ENCODE measurements at places on chromosomes 12 and 14.

- DNase-seq: no peak
Observed at GRCh38 chr14:29518335-29518734, 409.3 kb downstream of the PRKD1 start.

- no peak for DNase-seq
Observed at GRCh38 chr14:20799456-20799891, 3.2 kb downstream of the RNASE1 start.

- no peak for DNase-seq
Observed at GRCh38 chr14:103840014-103840413, 7.4 kb downstream of the PPP1R13B start.

DNA sequence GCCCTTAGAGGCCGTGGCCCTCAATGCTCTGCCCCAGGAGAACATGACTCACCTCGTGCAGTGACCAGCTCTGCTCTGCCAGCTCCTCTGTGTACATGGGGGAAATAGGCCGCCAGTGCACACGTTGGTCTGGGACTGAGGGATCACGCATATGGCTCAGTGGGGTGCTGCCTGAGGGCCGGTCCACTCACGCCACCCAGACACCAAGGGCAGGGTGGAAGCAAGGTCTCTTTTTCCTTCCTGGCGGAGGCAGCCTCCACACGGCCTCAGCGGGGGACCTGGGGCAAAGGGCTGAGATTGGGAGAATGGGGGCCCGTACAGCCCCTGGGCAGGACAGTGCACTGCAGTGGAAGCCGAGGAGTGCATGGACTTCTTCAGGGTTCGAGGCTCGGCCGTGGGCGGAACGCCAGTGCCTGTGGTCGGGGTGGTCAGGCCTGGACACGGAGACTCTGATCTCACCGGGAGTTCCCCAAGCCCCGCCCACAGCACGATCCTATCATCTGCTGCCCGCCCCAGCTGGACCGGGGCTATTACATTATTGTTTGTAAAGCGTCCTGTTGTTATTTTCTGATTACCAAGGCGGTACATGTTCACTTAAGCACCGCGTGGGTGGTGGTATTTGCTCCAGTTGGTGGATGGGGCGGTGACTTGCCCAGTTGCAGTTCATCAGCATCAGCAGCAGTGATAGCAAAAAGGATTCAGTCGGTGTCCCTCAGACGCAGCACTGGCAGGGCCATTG is 38.8 kb upstream of the TDRD9 start:
- DNase-seq: no peak

GRCh38 chr14:102909462-102909861 is 13.0 kb upstream of the AMN start:
- no peak for DNase-seq

DNA sequence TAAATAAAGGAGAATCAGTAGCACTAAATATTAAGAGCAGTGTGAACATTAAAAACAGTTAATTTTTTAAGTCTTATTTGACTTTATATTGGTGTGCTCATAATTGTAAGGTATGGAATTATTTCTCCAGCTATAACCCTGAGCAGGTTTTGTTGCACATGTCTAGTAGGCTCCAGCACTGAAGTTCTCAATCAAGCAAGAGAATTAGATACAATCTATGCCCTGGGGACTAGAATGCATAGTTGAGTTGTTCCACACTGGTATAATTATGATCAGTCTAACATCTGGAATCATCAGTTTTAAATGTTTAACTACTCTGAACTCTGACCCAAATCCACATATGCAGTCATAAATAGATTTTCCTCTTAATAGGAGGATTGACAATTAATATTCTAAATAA is 257.8 kb upstream of the ARHGAP5 start:
- no peak for DNase-seq

- DNase-seq: no peak
Observed at GRCh38 chr14:56855891-56856461, 45.7 kb upstream of the OTX2 start.

GRCh38 chr12:6607751-6608591 is 792 bp upstream of the CHD4 start:
- DNase-seq: no peak

DNA sequence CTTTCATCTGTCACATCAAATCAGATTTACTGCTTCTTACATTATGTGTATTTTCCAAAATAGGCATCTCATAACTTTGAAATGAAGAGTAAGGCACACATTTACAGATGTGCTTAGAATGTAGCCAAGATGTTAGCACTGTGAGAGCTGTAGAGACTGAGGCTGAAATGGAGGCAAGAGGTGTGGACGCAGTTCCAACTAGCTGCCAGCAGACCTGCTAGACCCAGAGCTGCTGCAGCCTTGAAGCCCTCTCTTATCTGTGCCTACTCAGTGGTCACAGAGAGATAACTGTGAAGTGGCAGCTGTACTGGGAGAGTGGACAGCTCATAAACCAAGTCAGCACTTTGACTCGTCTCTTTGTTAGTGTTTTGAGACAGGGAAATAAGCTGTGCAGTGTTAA is 470.9 kb downstream of the CCER1 start:
- no peak for DNase-seq

DNA sequence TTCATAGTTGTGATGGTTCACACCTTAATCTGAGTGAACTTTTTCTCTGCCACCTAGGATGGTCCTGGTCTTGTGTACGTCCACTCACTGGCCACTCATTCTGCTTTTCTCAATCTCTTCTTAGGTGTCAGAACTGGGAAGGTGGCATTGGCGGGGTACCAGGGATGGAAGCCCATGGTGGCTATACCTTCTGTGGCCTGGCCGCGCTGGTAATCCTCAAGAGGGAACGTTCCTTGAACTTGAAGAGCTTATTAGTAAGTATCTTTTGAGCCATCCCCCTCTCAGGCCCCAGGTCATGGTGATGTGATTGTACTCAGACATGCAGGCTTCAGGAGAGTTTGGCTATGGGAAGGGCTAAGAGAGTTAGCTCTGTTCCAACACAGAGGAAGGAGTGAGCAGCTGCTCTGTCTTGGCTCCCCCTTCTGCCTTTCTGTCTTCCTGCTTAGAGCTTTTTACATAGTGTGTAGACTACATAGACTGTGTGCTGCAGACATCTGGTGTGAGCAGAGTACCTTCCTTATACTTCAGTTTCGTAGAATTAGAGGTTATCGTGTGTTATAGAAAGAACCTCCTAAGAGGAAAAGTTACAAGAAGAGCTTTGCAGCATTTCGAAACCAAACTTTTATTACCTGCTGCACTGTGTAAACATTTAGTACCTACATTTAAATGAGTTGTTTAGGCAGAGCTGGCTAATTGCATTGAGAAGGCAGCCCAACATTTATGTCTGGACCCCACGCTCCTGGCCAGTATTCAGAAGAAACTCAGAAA is 54.2 kb downstream of the FNTB start:
- DNase-seq: no peak

GRCh38 chr12:41768456-41768855 is 376.2 kb downstream of the GXYLT1 start:
- no peak for DNase-seq

- no peak for DNase-seq
Observed at GRCh38 chr14:55671641-55672040, 91.6 kb downstream of the KTN1 start.

DNA sequence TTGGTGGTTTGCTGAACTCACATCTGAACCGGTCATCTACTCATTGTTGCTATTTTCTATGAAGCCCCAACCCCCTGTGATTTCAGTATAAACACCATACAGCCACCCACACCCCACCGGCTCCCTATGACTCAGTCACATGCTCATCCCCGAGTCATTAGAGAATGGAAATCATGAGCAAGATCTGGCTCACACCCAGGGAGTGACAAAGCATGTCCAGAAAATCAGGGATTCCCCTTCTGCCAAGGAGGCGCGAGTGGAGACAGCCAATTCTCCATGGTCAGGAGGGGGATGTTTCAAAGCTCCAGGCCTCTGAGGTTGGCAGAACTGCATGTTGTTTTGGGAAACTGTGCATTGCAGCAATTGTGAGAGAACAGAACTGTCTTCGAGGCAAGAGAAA is 657.5 kb upstream of the TBX3 start:
- no peak for DNase-seq

DNA sequence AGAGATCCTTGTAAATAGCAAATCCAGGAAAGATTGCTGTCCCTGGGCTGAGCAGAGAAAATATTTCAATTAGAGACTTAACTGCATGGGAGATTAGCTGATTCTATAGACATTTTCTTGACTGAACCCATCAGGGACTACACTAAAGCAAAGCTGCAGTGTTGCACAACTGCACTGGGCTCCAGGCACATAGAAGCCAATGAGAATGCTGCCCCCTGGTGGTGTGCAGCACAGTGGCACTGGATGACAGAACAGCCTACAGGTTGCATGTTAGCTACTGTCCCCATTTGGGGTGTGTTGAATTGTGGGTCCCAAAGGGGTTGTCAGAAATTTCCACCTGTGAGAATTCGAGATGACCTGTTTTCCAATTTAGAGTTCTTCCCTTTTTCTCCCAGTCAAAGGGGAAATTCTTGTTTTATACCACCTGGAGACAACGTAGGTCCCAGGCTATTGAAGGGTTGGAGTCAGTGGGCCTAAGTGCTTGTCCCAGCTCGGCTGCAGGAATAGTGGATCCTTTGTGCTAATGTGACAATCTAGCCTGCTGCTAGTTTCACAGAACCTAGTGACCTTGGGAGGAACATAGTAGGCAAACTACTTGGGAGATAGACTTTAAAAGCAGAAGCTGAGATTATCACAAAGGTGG is 114.7 kb downstream of the SLC8A3 start:
- DNase-seq: no peak

GRCh38 chr14:65954942-65955341 is 531.2 kb upstream of the CCDC196 start:
- DNase-seq: no peak

DNA sequence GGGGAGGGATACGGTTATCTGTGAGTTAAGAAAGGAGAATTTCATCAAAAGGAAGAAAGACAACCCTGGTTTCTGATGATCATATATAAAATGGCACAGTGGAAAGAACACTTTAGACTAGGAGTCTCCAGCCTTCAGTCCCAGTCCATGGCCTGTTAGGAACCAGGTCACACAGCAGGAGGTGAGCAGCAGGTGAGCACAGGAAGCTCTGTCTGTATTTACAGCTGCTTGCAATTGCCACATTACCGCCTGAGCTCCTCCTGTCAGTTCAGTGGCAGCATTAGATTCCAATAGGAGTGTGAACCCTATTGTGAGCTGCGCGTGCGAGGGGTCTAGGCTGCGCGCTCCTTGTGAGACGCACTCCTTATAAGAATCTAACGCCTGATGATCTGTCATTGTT is 137.9 kb downstream of the BTG1 start:
- no peak for DNase-seq

GRCh38 chr14:101174980-101175606 is 271.6 kb upstream of the RTL1 start:
- DNase-seq: no peak

- DNase-seq: no peak
Observed at GRCh38 chr14:44339231-44339630, 167.9 kb downstream of the FSCB start.

GRCh38 chr14:73465823-73466532 is 7.6 kb upstream of the NUMB start:
- no peak for DNase-seq

DNA sequence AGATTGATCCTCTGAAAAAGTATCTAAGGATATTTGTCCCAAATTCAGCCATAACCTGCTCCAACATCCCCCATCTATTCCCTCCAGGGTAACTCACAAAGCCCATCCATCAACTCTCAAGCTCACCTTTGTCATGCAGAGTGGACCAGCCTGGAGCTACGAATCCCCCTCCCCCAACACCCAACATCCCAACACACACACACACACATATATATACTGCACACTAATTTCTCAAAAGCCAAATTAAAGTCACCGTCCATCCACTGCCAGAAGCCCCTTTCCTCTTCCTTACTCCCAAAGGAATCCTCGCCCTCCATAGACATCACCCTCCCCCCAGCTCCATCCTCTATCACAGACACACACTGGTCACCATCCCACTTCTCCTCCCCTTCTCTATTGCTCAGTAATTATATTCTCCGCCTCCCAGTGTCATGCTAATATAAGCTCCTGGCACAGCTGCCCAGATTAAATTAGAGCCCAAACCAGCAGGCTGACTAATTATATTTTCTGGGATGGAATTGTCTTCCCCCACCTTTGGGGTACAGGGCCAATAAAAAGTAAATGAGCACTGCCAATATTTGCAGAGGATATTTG is 13.5 kb upstream of the TESPA1 start:
- no peak for DNase-seq

DNA sequence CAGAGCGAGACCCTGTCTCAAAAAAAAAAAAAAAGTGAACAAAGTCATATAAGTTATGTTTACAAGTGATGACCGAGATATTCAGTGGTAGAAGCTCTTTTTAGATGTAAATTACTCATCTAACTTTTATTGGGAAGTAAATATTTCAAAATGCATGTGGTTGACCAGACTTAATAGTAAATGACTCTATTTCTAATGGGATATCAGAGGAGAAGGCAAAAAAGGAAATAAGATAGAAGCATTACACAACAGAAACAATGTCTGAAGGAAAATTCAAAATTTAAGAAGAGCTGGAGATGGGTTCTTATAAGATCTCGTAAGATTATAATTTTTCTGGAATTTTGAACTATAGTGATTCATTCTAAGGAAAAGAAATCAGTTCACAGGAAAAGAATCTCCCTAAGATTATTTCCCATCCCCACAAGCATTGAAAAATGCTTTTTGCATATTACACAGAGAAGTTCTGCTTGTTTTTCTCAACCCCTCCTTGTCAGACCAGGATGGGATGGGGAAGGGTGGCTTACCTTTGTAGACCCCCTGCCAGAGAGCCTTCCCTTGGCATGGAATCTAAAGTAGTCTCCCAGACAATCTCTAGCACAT is 63.1 kb upstream of the STK38L start:
- DNase-seq: no peak

- DNase-seq: no peak
Observed at GRCh38 chr12:97594236-97595088, 131.9 kb downstream of the RMST start.

- no peak for DNase-seq
Observed at GRCh38 chr14:75198291-75198933, 22.0 kb upstream of the TMED10 start.

DNA sequence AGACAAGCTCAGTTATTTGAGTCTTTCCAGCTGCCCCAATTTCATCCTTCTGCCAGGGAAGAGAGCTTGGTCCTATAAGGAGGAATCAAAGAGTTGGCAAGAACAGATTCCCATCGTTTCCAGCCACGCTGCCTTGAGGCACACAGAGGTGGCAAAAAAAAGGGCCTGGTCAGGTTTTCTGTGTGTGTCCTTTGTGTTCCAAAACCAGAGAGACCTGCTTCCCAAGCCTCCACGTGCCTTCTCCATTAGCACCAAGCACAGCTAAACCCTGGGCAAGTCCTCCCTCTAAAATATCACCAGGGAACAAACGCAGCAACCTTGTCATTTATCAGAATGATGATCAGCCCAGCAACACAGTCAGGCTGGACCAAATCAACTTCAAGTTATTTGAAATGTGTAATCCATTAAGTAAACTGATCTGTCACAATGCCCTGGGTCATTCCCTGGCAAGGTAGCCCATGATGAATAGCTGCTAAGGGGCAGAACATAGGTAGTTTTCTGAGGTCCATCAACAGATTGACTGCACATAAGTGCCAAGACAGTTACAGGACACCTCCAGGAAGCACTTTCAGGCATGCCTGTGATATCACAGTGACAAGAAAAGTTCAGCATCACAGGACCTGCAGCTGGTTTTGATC is 28.6 kb upstream of the C12orf42 start:
- DNase-seq: no peak

- DNase-seq: no peak
Observed at GRCh38 chr12:82714427-82714826, 27.7 kb downstream of the TMTC2 start.

GRCh38 chr12:78119351-78119918 is 288.7 kb downstream of the NAV3 start:
- DNase-seq: no peak

Data from activated naive CD4-positive, alpha-beta T cell treated with anti-CD3 and anti-CD28 coated beads, Interleukin-2, amount 50 U/mL, for 72 hours (primary cell).